ENCODE measurements at places on chromosomes 1 and 21.

DNA sequence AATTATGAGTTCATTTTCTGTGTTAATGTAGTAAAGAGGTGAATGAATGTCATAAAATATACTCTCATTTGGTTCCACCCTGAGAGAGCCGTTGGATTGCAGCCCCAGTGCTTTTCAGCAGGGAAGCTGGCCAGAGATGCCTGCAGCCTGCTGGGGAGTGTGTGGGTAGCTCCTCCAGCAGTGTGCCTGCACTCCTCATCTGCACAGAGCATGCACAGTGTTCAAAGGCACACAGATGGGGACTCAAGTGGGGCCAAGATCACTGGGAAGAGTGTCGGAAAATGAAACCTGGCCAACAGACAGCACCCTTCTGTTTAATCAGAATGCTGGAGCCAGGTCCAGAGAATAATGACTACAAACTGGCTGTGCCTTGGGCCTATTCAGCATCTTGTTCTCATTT lies 206.8 kb downstream of the ST6GALNAC3 start:
- DNase-seq: peak; percentile 15

GRCh38 chr1:94753171-94753972 lies 66.8 kb upstream of the SLC44A3 start:
- DNase-seq: no peak

DNA sequence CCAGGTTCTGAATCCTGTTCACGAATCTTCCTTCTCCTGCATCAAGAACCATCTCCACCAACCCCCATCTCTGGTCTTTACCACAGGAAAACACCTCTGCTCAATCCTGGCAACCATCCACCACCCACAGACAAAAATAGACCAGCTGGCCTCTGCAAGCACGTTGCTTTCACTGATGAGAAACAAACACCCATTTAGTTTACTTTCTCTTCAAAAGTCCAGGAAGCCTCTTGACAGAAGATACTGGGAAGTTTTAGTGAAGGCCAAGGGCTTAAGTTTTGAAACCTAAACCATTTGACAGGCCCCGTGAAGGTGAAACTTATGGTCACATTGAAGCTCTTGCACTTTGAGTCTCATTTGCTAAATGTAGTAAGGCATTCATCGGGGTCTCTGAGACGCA lies 122.6 kb upstream of the PPP2R5A start:
- no peak for DNase-seq

- DNase-seq: no peak
These were observed 13.3 kb upstream of the CHI3L2 start for GRCh38 chr1:111214074-111214801.

DNA sequence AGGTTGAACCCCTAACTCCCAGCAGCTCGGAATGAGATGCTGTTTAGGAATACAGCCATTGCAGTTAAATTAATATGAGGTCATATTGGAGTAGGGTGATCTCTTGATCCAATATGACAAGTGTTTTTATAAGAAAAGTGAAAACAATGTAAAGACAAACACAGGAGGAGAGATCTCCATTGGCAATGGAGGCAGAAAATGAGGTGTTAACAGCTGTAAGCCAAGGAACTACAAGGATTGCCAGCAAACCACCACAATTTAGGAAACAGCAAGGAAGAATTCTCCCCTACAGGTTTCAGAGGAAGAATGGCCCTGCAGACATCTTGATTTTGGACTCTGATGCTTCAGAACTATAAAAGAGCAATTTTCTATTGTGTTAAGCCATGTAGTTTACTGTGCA lies 774.3 kb downstream of the MRPL39 start:
- DNase-seq: no peak

- no peak for DNase-seq
These were observed 49.8 kb upstream of the MROH9 start for GRCh38 chr1:170885551-170885950.

All from cerebellar cortex (tissue), 1 donor.